ENCODE measurements at places on chromosomes 7 and 10.

- no peak for DNase-seq
Measured at GRCh38 chr10:106053061-106053460, 1111.4 kb downstream of the SORCS1 start.

DNA sequence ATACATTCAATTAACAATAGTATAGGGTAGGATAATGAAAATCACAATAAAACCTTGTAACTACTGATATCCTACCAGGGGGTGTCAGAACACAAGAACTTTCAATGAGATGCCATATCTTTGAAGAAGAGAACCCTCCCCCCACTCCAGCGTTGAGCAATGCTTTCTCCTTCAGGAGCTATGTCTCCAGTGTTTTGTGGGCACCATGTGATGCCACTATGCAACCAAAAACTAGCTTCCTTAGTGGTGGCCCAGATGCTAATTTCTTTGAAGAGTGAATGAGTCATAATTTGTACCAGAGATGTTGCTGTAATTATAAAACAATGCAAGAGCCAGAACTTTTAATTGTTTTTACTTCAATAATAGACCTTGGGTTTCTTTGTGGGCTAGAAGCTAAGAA, 76.0 kb upstream of the ADO start:
- no peak for DNase-seq

DNA sequence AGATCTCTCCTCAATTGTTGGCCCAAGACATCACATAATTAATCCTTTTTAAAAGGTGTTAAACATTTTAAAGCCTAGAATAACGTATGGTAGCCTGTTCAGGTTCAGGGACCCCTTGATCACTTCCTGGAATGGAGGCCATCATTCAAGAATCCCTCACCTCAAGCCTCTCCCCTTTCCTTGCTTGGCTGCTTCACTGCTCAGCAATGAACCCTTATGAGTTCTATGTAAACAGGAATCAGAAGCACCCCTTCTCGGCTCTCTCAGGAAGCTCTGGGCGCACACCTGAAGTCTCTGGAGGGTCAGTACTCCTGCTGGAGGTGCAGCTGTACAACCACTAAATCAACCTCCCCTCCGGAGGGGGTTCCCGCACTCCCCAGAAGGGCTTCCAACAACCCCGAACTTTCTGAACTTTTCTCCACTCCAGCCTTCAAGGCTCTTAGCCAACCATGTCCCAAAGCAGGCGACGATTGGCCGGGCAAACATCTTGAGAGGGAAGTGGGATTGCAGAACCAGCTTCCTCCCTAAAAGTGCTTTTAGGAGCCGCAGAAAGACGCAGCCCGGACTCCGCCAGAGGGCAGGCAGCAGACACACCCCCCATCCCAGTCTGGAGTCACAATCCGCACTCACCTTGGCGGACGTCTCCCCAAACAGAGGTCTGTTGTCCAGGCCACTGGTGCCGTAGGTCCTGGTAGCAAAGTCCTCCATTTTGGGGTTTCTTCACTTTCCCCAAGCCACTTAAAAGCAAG, 562 bp downstream of the TMEM243 start:
- DNase-seq: no peak

DNA sequence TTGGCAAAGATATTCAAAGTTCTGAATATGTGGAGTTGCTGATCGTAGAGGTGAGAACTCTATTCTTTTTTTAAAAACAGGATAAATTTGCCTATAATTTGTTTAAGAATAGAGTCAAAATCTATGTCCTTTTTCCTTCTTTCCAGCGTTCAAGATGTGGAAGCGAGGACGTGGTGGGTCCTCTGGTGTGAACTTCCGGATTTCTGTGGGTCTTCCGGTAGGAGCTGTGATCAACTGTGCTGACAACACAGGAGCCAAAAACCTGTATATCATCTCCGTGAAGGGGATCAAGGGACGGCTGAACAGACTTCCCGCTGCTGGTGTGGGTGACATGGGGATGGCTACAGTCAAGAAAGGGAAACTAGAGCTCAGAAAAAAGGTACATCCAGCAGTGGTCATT, 40.5 kb upstream of the SP8 start:
- DNase-seq: no peak

DNA sequence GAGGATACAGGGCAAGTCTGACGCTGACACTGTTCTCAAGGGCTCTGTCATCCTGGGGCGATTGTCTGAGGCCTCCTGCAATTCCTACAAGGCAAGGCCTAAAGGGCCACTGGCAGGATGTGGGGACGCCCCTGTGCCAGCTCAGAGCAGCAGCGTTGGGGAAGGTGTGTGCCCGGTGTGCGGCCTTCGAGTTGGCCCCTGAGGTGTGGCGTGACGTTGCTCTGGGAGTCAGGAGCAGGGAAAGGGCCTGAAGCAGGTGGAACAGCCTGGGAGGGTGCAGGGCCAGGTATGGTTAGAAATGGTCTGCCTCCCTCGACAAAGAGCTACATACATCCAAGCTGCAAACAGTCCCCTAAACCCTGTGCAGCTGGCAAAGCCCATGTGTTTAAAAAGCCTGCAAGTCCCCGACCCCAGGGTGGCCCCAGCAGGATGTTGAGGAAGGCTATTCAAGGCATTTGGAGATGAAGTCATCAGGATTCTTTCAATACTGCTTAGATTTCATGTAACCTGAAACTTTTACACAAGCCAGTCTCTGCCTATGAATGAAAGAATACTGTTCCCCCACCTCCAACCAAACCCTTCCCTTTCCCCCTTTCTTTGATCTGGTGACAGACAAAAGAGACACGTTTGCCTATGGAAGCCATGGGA, 142.5 kb upstream of the TNS3 start:
- no peak for DNase-seq

- no peak for DNase-seq
Measured at GRCh38 chr7:35331730-35332678, 78.1 kb upstream of the TBX20 start.

DNA sequence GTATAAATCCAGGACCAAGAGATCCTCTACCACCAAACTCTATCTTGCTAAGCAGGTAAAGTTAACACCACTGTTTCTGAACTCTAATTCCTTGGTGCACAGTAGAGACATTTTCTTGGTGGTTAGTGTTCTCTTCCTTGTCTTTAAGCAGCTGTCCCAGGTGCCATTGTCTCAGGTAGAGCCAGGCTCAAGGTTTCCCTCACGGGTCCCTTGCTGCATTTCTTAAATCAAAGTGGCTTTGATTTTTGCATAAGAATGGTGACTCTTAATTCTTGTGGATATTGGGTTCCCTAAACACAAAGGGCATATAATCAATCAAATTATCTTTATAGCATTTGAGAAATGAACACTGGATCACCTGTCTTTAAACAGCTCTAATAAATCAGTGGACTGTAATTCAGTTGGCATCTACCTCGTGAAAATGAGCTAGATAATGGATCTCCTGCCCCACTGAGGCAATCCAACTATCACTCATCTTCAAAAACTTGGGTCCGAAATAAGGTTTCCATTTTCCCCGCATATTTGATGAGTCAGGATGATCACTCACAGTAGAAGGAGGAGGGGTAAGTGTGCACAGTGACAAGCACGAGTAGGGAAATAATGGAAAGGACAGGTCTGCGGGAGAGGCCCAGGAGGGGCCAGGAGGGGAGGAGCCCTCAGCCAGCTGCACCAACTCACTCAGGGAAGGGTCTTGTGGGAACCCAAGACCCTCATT, 2.4 kb downstream of the ABCC2 start:
- no peak for DNase-seq

- DNase-seq: no peak
Measured at GRCh38 chr10:124521429-124521871, 59.8 kb downstream of the LHPP start.

DNA sequence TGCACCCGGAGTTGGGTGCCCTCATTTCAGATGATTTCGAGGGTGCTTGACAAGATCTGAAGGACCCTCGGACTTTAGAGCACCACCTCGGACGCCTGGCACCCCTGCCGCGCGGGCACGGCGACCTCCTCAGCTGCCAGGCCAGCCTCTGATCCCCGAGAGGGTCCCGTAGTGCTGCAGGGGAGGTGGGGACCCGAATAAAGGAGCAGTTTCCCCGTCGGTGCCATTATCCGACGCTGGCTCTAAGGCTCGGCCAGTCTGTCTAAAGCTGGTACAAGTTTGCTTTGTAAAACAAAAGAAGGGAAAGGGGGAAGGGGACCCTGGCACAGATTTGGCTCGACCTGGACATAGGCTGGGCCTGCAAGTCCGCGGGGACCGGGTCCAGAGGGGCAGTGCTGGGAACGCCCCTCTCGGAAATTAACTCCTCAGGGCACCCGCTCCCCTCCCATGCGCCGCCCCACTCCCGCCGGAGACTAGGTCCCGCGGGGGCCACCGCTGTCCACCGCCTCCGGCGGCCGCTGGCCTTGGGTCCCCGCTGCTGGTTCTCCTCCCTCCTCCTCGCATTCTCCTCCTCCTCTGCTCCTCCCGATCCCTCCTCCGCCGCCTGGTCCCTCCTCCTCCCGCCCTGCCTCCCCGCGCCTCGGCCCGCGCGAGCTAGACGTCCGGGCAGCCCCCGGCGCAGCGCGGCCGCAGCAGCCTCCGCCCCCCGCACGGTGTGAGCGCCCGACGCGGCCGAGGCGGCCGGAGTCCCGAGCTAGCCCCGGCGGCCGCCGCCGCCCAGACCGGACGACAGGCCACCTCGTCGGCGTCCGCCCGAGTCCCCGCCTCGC, at the start of gene EGFR:
Gene EGFR (plus strand): TSS at position 657 of the 830 bp plus-strand sequence. CDS start 261 bp downstream, outside the sequence.
- no peak for DNase-seq

DNA sequence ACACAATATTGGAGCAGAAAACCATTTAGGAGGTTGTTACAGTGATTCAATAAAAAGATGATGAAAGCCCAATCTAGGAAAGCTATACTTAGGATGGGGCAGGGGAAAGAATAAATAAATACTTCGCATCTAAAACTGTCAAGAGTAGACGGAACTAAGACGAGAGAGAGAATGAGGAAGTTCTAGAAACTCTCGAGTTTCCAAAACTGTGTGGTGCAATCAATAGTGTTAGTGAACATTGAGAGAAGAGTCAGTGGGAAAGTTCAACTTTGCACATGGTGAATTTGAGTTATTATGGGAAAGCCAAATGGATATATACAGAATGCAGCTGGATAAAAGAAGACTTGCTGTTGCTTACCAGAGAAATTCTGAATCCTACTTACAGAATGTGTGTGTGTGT, 133.8 kb upstream of the MEOX2 start:
- DNase-seq: no peak

DNA sequence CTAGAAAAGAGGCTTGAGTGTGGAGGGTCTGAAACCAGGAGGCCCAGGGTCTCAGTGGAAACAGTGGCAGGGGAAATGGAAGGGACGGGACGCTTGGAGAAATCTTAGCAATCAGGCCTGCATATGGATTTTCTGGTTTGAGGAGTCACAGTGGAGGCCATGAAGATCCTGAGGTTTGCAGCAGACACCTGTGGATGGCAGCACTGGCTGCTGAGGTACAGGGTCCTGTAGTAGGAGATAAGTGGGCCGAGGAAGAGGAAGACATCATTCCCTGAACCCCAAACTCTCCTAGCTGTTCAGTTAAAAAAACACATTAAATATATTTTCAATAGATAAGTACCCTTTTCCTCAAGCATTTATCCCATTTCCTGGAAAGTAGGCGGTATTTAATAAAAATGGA, 208.8 kb upstream of the IGFBP3 start:
- DNase-seq: no peak

GRCh38 chr10:11115337-11115736, 97.7 kb downstream of the CELF2 start:
- DNase-seq: no peak

- DNase-seq: no peak
Measured at GRCh38 chr10:47031901-47032465, 120.8 kb downstream of the PTPN20 start.

- no peak for DNase-seq
Measured at GRCh38 chr10:103835096-103836050, 20.0 kb downstream of the SH3PXD2A start.

- DNase-seq: no peak
Measured at GRCh38 chr10:3006607-3007006, 60.7 kb upstream of the PFKP start.

- no peak for DNase-seq
Measured at GRCh38 chr7:36563706-36564327, 160.5 kb downstream of the AOAH start.

- DNase-seq: peak; percentile 18
Measured at GRCh38 chr10:80599424-80599847, 61.7 kb downstream of the SH2D4B start.

- no peak for DNase-seq
Measured at GRCh38 chr7:156725936-156726335, 85.4 kb downstream of the RNF32 start.

- no peak for DNase-seq
Measured at GRCh38 chr7:143958781-143959180, 4.1 kb downstream of the OR2F1 start.

- no peak for DNase-seq
Measured at GRCh38 chr7:1700536-1701333, 30.7 kb downstream of the ELFN1 start.

Measured in NCI-H1092 (cell line).